ENCODE measurements at places on chromosomes 6 and 20.
A peak's percentile ranks its signal among the peaks of the same experiment; 100 is the strongest.

- DNase-seq: peak; percentile 62
Observed at GRCh38 chr6:1335367-1336037, 23.6 kb downstream of the FOXQ1 start.

GRCh38 chr20:10919396-10920140 lies 245.8 kb upstream of the JAG1 start:
- DNase-seq: peak; percentile 46

- no peak for DNase-seq
Observed at GRCh38 chr20:23079016-23079351, 7.1 kb downstream of the CD93 start.

- no peak for DNase-seq
Observed at GRCh38 chr6:83417880-83418663, 12.8 kb downstream of the ME1 start.

- DNase-seq: no peak
Observed at GRCh38 chr6:142359271-142359960, 57.6 kb downstream of the ADGRG6 start.

DNA sequence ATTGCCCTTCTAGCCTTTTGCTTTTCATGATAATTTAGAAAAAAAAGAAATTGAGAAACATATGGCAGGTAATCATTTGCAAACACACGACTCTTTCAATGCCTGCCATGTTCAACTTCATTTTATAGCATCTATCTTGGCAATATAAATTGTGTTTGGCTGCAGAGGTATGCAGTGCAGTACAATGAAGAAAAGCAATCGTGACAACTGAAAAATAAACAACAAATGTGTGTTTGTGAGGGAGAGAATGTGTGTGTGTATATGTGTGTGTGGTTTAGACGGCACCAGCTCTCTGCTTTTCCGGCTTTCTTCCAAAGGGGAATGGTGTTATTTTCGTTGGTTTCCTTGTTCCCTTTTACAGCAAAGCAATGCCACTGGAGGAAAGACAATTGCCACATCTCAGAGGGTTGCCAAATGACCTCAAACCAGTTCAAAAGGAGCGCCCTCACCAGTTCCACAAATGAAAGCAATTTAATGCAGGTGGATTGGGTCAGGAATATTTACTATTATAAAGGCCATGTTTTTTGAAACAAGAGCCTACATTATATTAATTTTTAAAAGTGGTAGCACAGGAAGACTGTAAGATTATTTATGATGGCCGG lies 587.2 kb downstream of the PRKN start:
- no peak for DNase-seq

- DNase-seq: no peak
Observed at GRCh38 chr6:155128977-155129376, 133.9 kb downstream of the TIAM2 start.

GRCh38 chr20:60294632-60295031 lies 336.4 kb downstream of the CDH26 start:
- DNase-seq: no peak

GRCh38 chr6:128511506-128511905 lies 8.9 kb downstream of the PTPRK start:
- DNase-seq: no peak

- no peak for DNase-seq
Observed at GRCh38 chr6:41443616-41444525, 102.3 kb upstream of the FOXP4 start.

DNA sequence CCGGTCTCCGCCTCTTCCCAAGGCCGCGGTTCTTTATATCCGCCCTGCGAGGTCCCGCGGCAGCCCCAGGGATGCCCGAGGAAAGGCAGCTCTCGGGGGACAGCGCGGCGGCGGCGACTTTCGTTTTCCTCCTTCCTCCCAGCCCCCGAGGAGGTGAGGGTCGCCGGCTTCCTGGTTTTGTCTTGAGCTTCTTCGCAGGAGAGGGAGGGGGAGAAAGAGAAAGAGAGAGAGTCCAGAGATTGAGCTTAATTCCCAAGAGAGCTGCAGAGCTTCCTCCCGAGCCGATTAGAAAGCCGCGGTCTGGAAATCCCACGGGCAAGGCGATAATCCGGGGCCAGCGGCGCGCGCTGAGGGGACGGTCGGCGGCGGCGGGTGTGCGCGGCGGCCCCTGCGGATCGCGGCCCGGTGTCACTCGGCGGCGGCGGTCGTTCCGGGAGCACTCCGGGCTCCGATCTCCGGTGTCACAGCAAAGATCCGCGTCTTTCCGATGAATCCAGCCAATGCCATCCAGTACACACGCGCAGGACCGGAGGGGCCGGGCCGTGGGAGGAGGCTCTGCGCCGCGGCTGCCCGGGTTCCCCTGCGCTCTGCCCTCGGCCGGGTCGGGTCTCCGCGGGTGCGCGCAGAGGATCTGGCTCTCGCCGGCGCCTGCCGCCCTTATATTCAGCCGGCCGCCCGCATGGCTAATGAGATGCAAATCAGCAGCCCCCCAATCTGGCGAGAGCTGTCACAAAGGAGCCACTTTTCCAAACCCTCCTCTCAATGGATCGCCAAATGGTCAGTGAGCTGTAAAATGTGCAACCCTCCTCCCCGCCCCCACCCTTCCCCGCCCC lies at the start of gene DLL1:
DLL1 (minus strand) TSS at position 783 of the 833 bp plus-strand sequence. CDS start 939 bp downstream, outside the sequence.
- no peak for DNase-seq

DNA sequence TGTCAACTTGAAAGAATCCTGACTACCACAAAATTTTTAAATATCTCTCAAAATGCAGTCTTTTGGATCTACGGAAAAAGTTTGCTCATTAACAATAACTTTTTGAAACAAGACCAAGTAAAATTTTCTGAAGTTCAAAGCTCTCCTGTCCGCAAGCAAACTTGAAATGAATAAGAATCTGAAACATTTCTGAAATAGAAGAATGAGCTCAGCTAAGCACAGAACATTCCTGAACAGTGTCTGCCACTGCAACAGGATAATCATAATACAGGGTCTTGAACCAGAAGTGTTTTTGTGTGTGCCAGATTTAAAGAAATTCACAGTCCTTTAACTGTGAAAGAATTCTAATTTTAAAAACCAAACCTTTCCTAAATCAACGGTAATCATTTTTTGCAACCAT lies 49.1 kb upstream of the TASP1 start:
- no peak for DNase-seq

DNA sequence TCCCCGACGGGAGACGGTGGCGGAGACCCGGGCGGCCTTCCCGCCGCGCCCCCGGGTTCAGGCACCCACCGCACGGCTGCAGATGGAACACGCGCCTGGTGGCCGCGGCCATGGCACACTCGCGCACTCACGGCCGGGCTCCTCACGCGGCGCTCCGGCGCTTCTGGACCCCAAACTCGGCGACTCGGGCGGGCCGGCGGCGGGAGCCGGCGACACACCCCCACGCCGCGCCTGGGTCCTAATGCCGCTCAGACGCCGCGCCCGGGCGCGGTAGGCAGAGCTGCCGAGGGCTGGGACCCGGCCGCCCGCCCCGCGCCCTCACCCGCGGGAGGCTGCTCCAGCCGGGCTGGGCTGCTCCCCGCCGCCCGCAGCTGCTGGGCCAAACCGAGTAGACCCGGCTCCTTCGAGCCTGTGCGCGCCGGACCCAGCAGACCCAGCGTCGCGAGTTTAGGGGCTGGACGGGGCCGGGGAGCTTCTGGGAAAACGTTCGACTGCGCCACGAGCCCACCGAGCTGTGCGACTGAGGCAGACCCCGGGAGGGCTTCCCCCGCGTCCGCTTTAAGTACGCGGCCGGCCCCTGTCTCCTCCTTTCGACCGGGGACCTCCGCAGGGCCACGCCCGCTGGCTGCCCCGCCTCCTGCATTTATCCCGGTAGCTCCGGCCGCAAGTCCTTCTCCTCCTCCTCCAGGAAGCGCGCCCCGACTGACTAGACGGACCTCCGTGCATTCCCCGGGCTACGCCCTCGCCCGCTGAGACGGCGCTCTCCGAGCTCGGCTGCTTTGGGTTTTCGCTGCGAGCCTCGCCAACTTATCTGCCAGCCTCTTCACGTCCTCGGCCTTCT lies at the start of gene SLC4A11:
SLC4A11 (minus strand) TSS at position 165 of the 841 bp plus-strand sequence; CDS start at position 112, 53 bp downstream.
- DNase-seq: no peak

GRCh38 chr20:62569615-62570014 lies 72.7 kb upstream of the SLCO4A1 start:
- no peak for DNase-seq

- DNase-seq: no peak
Observed at GRCh38 chr20:44151621-44152416, 35.2 kb downstream of the JPH2 start.

DNA sequence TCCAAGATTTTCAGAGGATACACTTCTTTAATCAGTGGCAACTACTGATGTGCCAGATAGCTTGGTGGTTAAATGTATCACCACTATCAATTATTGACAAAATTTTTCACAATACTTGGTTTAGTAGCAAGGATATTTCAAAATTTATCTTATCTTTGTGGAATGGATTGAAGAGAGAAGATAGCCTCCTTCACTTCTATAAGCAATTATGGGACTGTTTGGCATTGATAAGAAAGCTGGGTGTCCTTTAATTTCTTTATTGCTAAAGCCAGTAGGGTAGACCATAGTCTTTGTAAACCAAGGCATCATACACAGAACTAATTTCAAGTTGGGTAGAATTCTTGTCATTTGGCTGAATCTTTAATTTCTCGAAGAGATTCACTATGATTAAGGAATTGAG lies 4.9 kb upstream of the RNF182 start:
- no peak for DNase-seq

DNA sequence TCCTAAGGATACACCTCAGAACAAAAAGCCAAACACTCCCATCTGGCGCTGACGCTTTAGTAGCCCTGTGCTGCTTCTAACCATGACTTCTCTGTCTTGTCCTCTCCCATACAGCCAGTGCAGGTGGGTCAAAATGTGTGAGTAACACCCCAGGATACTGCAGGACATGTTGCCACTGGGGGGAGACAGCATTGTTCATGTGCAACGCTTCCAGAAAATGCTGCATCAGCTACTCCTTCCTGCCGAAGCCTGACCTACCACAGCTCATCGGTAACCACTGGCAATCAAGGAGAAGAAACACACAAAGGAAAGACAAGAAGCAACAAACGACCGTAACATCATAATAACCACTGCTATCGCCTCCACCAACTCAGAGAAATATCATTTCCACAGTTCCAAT lies 1.4 kb downstream of the DEFB132 start:
- no peak for DNase-seq

- no peak for DNase-seq
Observed at GRCh38 chr6:52015953-52016352, 71.5 kb downstream of the PKHD1 start.

DNA sequence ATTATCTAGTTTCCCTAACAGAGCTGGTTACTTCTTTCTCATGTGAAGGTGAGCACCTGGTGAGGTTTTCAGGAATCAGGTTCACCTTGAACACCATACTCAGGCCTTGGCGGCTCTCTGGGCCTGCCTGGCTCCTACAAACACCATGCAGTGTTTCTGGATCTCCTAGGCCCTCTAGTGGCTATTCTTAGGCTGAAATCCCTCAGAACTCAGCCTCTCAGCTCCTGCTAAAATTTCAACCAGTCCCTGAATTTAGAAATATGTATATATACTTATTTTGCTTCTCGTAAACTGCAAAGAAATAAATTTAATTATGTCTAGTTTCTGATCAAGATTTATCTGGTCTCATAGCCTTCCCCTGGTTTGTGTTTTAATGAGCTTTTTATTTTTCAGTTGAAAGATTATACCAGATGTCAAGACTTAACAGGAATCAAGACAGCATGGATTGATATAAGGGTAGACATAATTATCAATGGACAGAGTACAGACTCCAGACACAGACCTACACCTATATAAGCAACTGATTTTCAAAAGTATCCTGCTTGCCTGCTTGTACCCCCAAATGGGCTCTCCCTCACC lies 55.9 kb downstream of the ANKEF1 start:
- no peak for DNase-seq

DNA sequence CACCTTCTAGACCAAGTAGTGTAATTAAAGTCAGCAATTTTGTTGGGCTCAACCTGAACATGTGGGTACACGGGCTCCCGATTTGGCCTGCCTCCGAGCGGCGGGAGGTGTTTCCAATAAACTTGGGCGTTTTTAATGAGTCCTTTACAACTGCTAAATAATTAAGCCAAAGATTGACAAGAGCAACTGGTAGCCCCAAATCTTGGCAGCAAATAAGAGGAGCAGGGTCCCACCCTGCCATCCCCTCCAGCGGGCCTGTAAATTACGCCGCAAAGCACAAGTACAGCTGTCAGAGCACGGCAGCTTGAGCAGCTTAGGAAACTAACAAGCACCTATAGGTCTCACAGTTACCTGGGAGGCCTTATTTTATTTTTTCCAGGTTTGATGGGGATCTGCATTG lies 217.1 kb downstream of the BMP7 start:
- no peak for DNase-seq

- no peak for DNase-seq
Observed at GRCh38 chr6:148345578-148345977, 2.9 kb downstream of the SASH1 start.

GRCh38 chr20:50293284-50294139 lies 102.9 kb downstream of the CEBPB start:
- no peak for DNase-seq

- DNase-seq: peak; percentile 4
Observed at GRCh38 chr20:37649017-37649416, 44.8 kb upstream of the CTNNBL1 start.

All from GM04503 (cell line).